ENCODE measurements at places on chromosomes 7 and 10.

- DNase-seq: no peak
These were observed 4.6 kb downstream of the STRA8 start for GRCh38 chr7:135238112-135238744.

GRCh38 chr7:151033864-151034249, 5.6 kb downstream of the ABCB8 start:
- DNase-seq: no peak

DNA sequence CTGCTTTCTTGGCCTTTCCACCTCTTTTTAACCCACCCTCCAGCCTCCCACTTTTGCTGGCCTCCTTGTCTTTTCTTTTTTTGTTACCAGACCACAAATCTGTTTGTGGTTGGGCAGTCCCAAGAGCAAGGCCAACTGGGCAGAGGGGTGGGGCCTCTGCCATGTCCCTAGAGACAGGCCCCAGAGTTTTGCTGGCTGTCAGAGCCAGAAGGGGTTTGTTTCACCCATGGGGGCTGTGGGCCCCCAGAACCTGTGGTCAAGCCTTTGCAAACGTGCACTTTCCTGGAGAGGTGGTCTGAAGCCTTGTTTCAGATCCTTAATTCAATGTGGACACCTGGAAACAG, 10.3 kb downstream of the ZMIZ1 start:
- DNase-seq: no peak

DNA sequence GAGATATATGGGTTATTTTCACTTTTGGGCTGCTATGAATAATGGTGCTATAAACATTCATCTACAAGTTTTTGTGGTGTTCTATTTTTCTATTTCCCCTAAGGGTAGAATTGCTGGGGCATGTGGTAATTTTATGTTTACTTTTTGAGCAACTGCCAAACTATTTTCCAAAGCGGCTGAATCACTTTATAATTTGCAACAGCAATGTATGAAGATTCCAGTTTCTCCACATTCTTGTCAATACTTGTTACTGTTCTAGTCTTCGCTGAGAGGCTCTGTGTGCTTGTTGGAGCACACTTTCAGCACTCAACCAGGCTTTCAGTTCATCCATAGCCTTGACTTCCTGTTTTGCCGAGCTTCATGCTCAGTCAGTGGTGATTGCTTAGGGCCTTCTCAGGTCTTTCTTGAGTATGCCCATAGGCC, 39.0 kb downstream of the ADK start:
- peak; percentile 42 for DNase-seq

DNA sequence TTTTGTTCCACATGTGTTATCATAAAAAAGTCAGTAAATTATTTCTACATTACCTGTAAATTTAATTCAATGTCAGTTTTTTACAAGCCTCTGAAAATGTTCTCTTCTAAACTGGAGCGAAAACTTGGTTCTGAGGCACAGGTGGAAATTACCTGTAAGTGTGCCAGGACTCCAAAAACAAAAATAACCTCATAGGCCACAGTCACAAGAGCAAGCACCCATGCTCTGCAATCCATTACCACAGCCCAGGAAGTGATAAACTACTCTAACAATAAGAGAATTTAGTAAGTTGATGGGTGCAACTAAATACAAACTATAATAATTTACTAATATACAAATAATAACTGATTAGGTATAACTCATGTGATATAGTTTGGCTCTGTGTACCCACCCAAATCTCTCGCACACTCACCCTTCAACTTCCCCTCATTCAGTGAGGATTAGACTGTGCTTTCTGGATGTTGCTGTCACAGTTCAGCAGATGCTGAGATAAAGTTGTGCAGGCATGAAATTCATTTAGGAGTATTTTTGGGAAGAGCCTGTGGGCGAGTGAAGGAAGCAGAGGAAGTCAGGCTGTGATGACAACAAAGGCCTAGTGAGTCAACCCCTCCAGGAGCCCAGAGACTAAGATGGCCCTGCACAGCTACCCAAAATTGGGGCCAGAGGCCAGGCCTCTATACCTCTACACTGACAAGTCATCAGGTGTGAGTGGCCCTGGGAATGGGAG, 16.3 kb upstream of the GIMAP6 start:
- no peak for DNase-seq

GRCh38 chr7:10952588-10952987, 21.1 kb upstream of the PHF14 start:
- DNase-seq: no peak

GRCh38 chr7:66630531-66630930, 1.9 kb downstream of the KCTD7 start:
- DNase-seq: no peak

GRCh38 chr7:39507866-39508551, 58.2 kb upstream of the YAE1 start:
- DNase-seq: no peak

DNA sequence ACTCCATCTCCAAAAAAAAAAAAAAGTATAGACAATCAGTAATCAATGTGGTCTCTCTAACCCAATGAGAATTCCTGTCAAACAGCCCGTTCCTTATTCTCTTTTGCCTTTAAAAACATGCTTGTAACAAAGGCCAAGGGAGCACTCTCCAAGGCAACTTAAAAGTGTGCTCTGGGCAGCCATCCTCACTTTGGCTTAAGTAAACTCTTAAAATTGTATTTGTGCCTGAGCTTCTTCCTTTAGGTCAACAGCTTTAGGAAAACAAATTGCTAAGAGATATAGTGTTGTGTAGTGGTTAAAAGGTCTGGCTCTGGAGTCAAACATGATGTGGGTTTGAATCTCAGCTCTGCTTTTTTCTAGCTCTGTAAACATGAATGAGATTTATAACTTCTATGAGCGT, 13.9 kb upstream of the EPC1 start:
- no peak for DNase-seq
